ENCODE measurements at places on chromosomes 16 and 17.

DNA sequence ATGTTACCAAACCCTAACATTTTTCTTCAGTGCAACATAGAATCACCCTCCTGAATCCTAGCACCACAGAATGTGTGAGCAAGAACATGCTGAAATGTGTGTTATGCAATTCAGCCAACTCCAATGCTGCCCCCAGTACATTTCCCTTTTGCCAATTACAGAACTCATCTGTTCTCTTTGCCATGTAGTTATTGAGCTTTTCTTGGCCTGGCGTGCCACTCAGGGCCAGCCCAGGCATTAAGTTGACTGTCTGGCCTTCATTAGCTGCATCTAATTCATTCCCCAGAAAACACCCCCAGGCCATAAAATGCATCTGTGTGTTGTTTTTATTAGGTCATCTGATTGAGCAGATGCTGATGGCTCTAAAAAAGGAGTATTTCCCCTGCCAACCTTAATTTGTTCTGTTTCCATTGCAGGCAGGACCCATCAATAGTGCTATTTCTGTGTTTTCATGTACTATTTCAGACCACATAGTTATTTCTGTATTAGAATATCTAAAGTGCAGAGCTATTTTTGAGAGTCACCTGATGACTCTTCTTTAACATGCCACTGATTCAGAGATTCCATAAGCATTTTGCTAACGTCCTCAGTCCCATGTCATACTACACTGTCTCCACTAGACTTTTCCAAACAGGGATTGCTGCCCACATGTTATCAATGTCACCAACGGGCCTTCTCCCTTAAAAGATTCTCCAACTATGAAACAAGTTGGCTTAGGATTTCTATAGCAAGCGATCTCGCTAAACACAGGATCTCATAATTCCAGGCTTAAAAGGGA lies 969.7 kb downstream of the CDH11 start:
- no peak overlapping the region for H3K27ac ChIP-seq
- no peaks in the 10 kb centered on the region for H3K36me3 ChIP-seq
- no peak for DNase-seq

DNA sequence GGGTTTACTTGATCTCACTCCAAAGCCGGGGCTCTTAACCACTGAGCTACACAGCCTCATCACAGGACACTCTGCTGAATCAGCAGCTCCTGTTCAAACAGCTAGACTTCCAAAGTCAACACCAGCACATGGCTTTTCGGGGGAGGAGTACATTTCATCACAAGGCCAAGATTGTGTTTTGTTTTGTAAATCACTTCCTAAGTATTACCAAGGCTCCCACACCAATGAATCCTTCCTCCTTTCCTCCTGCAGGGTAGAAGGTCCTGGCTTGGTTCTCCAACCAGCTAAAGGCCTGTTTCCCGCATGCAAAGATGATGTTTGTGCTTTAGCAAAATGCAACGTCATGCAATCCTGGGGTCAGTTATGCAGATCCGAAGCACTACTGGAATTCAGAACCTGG lies 152.5 kb downstream of the XYLT1 start:
- H3K27ac ChIP-seq, result no peak overlapping the region
- H3K4me1 ChIP-seq, result no peaks in the 10 kb centered on the region
- H3K36me3 ChIP-seq, result no peaks in the 10 kb centered on the region
- no peaks in the 10 kb centered on the region for H3K27me3 ChIP-seq
- DNase-seq, result no peak
- H3K4me3 ChIP-seq, result no peak overlapping the region

- H3K4me3 ChIP-seq, result peak overlapping the region; percentile 80
- H3K27ac ChIP-seq, result no peak overlapping the region
- H3K4me1 ChIP-seq, result peaks cover 32% of the 10 kb centered on the region
- no peaks in the 10 kb centered on the region for H3K36me3 ChIP-seq
- H3K27me3 ChIP-seq, result no peaks in the 10 kb centered on the region
These were observed 1.3 kb downstream of the CLUH start for GRCh38 chr17:2710071-2710802.

- no peak overlapping the region for H3K4me3 ChIP-seq
- no peak overlapping the region for H3K27ac ChIP-seq
- H3K36me3 ChIP-seq, result no peaks in the 10 kb centered on the region
These were observed 10.7 kb downstream of the CTF1 start for GRCh38 chr16:30907064-30907463.

DNA sequence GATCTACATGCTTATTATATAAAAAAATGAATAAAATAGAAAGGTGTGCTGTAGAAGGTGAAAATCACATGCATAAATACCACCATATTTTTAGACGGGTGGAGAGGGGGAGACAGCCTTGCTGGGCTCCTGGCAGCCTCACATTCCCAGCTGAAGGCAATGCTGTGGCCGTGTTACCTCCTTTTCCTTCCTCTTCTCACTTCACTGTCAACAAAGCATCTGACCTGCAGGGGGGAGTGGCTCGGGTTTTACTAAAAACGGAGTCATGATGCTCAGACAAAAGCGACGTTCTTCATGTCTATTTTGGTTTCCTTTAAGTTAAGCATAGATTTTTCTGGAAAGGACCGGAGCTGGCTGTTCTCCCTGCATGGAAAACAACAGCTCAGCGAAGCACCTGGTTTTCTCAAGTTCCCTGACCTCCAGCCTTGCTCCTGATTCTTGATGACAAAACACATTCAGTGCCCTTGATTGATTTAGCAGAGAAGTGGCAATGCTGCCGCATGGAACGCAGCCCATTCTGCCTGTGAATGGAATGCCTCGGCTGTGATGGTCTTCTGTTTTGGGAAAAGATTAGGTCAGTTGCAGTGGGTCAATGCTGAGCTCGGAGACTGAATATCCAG lies 5.5 kb upstream of the RPTOR start:
- no peak for DNase-seq
- no peaks in the 10 kb centered on the region for H3K27me3 ChIP-seq
- H3K4me1 ChIP-seq, result no peaks in the 10 kb centered on the region
- H3K36me3 ChIP-seq, result no peaks in the 10 kb centered on the region
- no peak overlapping the region for H3K27ac ChIP-seq

DNA sequence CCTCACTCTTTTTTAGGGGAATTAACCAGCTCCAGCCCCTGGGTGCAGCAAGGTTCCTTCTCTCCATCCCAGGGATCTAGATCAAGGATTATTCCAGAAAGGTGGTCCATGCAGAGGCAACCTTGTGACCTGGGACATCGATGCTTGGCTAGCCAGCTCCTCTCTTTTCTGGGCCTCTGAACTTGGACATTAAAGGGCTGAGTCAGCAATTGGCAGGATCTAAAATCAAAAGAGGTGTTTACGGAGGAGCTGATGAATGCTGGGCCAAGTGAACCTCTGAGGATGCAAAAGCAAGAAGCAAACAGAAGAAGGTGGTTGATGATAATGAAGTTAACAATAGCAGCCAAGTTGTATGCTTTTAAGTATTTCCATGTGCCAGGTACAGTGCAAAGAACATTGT lies 207.0 kb downstream of the MAF start:
- H3K4me1 ChIP-seq, result peaks cover 5% of the 10 kb centered on the region
- DNase-seq, result no peak
- H3K27me3 ChIP-seq, result no peaks in the 10 kb centered on the region
- H3K36me3 ChIP-seq, result no peaks in the 10 kb centered on the region

DNA sequence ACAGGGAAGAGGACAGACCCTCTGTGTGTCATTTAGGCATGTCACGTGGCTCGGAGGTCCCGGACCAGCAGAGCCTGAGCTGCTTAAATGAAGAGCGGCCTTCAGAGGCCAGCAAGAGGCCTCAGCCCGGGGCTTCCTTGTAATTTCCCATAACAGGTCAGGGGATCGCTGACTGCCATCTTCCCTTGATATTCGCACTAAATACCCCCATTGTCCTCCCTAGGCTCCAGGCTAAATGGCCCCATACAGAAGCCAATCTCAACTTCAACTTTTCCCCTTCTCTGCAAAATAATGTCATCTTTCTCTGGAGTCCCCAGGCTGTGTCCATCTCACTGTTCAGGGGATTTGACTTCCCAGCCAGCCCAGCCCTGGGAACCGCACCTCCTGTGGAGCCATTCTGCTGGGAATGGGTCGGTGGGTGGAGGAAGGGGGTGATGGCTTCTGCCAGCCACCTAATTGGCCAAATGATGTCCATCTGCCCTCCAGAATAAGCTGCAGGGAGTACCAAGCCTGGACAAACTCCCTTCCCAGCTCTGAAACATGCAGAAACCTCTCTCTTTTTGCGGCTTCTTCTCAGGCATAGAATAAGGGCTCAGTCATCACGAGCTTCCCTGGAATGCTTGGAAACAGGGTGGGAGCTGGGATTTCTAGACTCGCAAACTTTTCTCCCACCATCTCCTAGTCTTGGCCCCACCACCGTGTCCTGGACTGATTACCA lies 129.9 kb downstream of the SDK2 start:
- no peak overlapping the region for H3K4me3 ChIP-seq
- H3K36me3 ChIP-seq, result no peaks in the 10 kb centered on the region
- no peak overlapping the region for H3K27ac ChIP-seq
- DNase-seq, result no peak

- H3K4me1 ChIP-seq, result peaks cover 57% of the 10 kb centered on the region
- H3K27me3 ChIP-seq, result no peaks in the 10 kb centered on the region
- H3K27ac ChIP-seq, result peak overlapping the region; percentile 94
- no peak for DNase-seq
These were observed 1.0 kb downstream of the PER1 start for GRCh38 chr17:8151120-8151640.

DNA sequence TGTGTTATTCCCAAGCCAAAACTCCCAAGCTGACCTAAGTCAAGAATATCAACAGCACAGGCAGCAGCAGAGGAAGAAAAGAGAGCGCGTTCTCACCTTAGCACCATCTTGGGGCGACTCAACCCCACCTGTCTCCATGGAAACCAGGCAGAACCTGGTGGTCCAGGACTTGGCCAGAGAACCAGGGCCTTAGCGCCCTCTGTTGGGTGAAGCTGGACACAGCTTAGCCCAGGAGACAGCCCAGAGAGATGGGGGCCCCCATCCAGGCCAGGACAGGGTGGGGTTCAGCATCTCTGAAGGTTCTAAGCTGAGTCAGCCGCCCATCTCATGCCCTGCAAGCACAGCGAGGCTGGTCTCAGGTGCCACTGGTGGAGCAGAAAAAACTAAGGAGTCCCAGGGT lies 60.1 kb upstream of the TMEM132E start:
- H3K27me3 ChIP-seq, result peaks cover 3% of the 10 kb centered on the region
- no peaks in the 10 kb centered on the region for H3K36me3 ChIP-seq
- H3K4me3 ChIP-seq, result no peak overlapping the region

DNA sequence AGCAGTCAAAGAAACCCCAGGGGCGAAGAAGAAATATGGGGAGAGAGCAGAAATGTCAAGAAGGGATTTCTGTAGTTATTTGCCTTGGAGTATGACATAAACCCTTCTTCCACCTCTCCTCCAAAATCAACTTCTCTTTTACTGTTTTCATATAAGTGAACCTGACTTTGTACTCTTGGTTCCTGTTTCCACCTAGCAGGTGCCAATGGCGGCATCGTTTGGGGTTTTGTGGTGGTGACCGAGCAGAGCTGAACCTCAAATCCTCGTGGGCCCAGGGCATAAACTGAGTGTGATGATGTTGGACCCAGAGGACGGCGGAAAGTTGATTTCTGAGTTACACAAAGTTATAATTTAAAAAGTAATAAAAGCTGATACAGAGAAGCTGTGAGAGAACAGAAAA lies 39.6 kb upstream of the PSMD7 start:
- H3K4me1 ChIP-seq, result no peaks in the 10 kb centered on the region
- no peaks in the 10 kb centered on the region for H3K36me3 ChIP-seq

DNA sequence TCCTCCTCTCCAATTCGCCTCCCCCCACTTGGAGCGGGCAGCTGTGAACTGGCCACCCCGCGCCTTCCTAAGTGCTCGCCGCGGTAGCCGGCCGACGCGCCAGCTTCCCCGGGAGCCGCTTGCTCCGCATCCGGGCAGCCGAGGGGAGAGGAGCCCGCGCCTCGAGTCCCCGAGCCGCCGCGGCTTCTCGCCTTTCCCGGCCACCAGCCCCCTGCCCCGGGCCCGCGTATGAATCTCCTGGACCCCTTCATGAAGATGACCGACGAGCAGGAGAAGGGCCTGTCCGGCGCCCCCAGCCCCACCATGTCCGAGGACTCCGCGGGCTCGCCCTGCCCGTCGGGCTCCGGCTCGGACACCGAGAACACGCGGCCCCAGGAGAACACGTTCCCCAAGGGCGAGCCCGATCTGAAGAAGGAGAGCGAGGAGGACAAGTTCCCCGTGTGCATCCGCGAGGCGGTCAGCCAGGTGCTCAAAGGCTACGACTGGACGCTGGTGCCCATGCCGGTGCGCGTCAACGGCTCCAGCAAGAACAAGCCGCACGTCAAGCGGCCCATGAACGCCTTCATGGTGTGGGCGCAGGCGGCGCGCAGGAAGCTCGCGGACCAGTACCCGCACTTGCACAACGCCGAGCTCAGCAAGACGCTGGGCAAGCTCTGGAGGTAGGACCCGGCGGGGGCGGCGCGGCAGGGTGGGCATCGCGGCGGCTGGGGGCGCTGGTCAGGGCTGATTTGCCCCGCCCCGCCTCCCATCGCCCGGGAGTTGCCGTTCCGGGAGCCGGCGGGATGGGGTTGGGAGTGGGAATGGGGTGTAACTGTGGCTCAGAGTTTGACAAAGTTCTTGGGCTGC lies 567 bp downstream of the SOX9 start:
- no peaks in the 10 kb centered on the region for H3K4me1 ChIP-seq
- DNase-seq, result no peak
- H3K27me3 ChIP-seq, result peaks cover 85% of the 10 kb centered on the region
- no peak overlapping the region for H3K27ac ChIP-seq
- no peaks in the 10 kb centered on the region for H3K36me3 ChIP-seq
- peak overlapping the region; percentile 18 for H3K4me3 ChIP-seq

GRCh38 chr16:12423131-12423530 lies 380.6 kb downstream of the CPPED1 start:
- H3K36me3 ChIP-seq, result no peaks in the 10 kb centered on the region
- no peaks in the 10 kb centered on the region for H3K27me3 ChIP-seq
- no peak overlapping the region for H3K4me3 ChIP-seq
- no peaks in the 10 kb centered on the region for H3K4me1 ChIP-seq

DNA sequence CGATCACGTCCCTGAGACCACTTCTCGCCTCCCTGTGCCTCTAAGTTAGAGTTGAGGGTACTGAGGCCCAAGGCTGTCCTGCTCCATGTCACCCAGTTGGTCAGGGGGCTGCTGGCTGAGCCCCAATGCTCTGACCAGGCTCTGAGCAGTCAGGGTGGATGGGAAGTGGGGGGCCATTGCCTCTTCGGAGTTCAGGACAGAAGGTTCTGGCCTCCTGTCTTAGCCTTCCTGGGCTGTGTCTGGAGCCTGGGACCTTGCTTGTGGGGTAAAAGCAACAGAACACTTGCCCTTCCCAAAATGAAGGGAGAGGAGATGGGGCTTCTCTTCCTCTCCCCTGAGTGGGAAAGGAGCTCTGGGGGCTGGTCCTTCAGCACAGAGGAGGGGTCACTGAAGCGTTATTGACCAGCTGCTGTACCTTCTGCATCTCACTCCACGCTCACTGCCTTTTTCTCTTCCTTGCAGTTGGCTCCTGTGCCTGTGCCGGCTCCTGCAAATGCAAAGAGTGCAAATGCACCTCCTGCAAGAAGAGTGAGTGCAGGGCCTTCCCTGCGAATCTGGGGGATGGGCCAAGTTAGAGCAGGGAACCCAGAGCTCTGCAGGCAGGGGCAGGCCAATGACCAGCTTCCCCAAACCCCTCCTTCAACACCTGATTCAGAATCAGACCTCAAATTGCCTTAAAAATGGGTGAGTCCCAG lies 580 bp downstream of the MT1X start:
- peaks cover 18% of the 10 kb centered on the region for H3K4me1 ChIP-seq
- H3K27me3 ChIP-seq, result peaks cover 18% of the 10 kb centered on the region
- H3K4me3 ChIP-seq, result peak overlapping the region; percentile 74
- H3K27ac ChIP-seq, result no peak overlapping the region

Data from thymus (tissue), 14 donors.